ENCODE measurements at places on chromosomes 4 and X.

DNA sequence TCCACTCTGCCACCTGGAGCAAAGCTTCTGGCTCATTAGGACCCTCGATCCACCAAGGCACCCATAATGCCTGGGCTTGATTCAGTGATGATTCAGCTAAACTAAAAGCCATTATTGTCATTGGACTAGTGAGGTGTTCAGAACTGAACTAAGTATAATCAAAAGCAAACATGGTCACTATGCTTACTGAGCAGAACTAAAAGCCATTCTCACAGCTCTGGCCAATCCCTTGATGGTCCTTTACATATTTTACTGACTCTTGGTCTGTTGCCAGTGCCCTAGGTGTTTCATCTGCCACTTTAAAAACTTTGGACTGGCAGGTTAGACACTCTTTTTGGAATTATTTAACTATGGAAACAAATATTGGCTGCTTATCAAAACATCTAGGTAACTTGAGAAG is 703.5 kb downstream of the FAT4 start:
- no peak for DNase-seq

DNA sequence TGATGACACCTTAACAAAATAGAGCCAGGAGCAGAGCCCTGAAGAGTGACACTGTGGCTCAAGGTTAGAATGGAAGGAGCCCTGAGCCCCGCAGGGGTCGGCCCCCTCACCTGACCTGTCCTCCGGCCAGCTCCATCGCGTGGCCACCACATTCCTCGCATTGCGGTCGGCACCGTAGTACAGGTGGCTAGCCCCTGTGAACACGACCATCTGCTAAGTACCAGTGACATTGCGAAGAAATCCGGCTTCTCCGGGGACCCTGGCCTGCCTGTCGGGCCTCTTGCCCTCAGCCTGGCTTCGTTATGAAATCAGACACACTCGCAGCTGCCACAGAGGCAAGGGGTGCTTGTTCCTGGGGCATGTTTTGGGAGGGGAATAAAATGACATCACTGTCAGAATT is 179.0 kb downstream of the AFAP1 start:
- DNase-seq: no peak

GRCh38 chr4:53348046-53348445 is 17.8 kb downstream of the SCFD2 start:
- no peak for DNase-seq

GRCh38 chr4:147488556-147488955 is 7.7 kb downstream of the EDNRA start:
- DNase-seq: no peak

DNA sequence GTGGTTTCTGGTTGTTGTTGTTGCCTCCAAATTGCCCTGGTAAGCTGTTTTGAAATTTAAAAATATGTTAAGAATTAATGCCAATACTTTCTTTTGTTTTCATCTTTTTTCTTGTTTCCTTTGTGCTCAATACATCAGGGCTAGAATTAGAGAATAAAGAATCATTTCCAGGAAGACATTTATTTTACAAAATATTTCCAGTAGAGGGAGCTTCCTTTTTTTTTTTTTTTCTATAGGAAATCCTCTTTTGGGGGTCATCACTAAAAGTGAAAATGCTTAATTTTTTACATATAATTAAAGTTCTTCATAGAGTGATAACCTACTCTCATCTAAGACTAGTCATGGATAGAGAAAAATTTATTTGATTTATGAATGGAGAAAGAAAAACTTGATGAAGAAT is 2.4 kb downstream of the GLRA3 start:
- no peak for DNase-seq

All from stimulated activated CD4-positive, alpha-beta T cell treated with anti-CD3 and anti-CD28 coated beads, Interleukin-12 subunit alpha, Interleukin-12 subunit beta, amount 100 ng/mL, for 24 hours (primary cell).